ENCODE measurements at places on chromosomes 2 and 18. TPM values are rescaled to one million over a fixed set of nuclear protein-coding genes. Genes with fewer than 3 reads are reported as not detected.

GRCh38 chr2:96574364-96574763 is 37.8 kb downstream of the ARID5A start:
- DNase-seq, result no peak
- no peaks in the 10 kb centered on the region for H3K27me3 ChIP-seq
- H3K4me1 ChIP-seq, result no peaks in the 10 kb centered on the region
- H3K27ac ChIP-seq, result no peak overlapping the region

DNA sequence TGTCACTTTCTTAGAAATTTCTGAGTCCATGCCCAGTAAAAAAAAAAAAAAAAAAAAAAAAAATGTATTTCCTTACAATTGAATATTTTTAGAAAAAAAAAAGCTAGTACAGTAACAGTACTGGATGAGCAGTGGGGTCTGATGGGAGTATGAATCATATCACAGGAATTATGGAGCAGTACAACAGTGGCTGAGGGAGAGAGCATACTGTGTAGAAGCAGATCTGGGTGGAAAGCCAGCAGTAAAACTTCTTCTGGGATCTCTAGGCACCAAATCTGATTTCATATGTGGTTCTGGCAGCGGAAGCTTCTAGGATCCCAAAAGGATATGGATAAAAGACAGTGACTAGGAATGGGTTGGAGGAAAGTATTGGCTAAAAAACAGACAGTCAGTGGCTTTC is 414.9 kb upstream of the FSHR start:
- no peaks in the 10 kb centered on the region for H3K27me3 ChIP-seq
- DNase-seq, result no peak
- no peaks in the 10 kb centered on the region for H3K36me3 ChIP-seq

- no peak for DNase-seq
- no peaks in the 10 kb centered on the region for H3K27me3 ChIP-seq
- no peak overlapping the region for H3K27ac ChIP-seq
- no peaks in the 10 kb centered on the region for H3K36me3 ChIP-seq
These were observed 1432.2 kb upstream of the ACVR2A start for GRCh38 chr2:146412625-146413024.

- H3K36me3 ChIP-seq, result no peaks in the 10 kb centered on the region
- no peak overlapping the region for H3K4me3 ChIP-seq
- no peak for DNase-seq
- no peak overlapping the region for H3K27ac ChIP-seq
- no peaks in the 10 kb centered on the region for H3K4me1 ChIP-seq
These were observed 248.6 kb downstream of the NR4A2 start for GRCh38 chr2:156083763-156084493.

DNA sequence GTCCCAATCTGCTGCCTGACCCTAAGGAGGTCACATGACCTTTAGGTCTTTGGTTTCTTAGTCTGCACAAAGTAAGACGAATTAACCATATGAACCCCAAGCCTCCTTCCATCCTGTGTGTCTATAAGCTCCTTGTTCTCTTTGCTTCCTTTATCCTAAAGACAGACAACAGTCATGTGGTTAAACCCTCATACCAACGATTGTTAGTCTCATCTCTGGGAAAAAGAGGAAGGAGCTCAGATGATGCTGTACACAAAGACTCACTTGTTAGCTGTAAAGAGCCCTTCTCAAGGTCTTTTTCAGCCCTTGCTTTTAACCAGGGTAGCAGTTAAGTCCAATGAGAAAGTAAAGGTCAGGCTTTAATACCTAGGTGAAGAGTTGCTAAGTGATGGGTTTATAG is 443.7 kb downstream of the TNS1 start:
- DNase-seq, result no peak
- H3K36me3 ChIP-seq, result no peaks in the 10 kb centered on the region
- no peaks in the 10 kb centered on the region for H3K27me3 ChIP-seq
- H3K4me1 ChIP-seq, result peaks cover 14% of the 10 kb centered on the region
- no peak overlapping the region for H3K4me3 ChIP-seq

CYP26B1 gene
- 1.5 TPM for total RNA-seq

DNA sequence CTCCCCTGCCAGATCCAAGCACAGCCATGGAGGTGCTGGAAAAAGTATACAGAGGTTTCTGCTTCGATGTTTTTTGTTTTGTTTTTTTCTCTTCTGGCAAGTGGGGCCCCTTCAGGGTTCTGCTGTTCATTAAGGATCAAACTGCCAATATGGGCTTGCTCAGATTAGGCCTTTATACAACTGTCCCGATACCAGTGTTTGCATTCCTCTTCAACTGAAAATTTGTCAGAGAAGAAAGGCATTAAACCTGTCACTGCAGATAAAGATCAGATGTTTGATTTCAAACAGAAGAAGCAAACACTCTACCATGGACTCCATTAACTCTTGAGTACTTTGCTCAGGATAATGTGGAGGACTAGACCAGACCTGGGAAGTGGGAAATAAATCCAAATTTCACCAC is 396.0 kb upstream of the SMIM21 start:
- H3K27me3 ChIP-seq, result peaks cover 13% of the 10 kb centered on the region
- H3K27ac ChIP-seq, result no peak overlapping the region
- no peaks in the 10 kb centered on the region for H3K4me1 ChIP-seq
- no peak for DNase-seq

GRCh38 chr18:55489034-55489986 is 98.7 kb downstream of the TCF4 start:
- no peak overlapping the region for H3K4me3 ChIP-seq
- H3K36me3 ChIP-seq, result no peaks in the 10 kb centered on the region
- H3K27me3 ChIP-seq, result no peaks in the 10 kb centered on the region
- no peak for DNase-seq

DNA sequence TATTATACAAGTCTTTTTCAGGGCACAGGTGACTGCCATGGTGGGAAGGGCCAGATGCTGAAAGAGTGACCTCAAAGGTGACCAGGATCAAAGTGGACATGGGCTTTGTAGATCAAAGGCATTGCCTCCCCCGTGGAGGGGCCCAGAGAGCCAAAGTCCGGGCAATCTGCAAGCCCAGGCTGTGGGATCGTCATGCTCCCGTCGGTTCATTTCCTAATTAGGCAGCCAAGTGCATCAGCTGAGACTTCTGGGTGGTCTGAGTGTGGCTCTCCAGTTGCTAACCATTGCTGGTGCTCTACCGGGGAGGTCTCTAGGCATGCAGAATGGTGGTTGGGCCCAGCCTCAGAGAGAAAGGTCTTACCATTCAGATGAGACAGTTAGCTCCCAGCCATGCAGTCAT is 61.6 kb downstream of the TRIB2 start:
- no peaks in the 10 kb centered on the region for H3K27me3 ChIP-seq
- no peak overlapping the region for H3K27ac ChIP-seq

SNRNP200 gene
- total RNA-seq, result 54.8 TPM

GRCh38 chr18:74081966-74082741 is 65.5 kb downstream of the FBXO15 start:
- H3K4me1 ChIP-seq, result no peaks in the 10 kb centered on the region
- peaks cover 8% of the 10 kb centered on the region for H3K27me3 ChIP-seq
- H3K4me3 ChIP-seq, result no peak overlapping the region
- H3K36me3 ChIP-seq, result no peaks in the 10 kb centered on the region

OBSL1 gene
- total RNA-seq, result 208 TPM

BOK gene
- 2.4 TPM for total RNA-seq

DNA sequence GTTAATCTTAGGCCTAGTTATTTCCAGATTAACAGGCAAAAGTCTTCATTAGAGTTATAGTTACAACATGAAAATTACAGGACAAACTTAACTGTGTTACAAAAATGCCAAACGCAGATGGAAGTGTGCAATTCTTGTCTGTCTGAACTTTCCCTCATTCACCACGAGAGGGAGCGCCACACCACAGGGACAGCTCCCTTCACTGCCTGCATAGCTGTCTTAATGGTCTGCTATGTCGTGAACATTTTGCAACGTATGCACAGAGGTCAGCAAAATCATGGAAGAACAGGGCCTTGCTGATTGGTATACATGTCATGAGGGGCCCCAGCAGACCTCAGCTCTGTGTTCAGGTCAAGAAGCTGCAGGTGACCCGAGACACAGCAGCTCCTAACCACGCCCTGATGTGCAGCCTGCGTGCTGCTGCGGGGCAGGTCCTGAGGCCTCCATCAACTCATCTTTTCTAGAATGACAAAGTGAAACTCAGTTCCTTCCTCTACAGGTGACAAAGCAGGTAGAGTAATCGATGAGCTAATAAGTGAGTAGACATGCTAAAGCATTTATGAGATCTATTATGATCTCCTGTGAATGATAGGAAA is 78.8 kb upstream of the ATP8B1 start:
- H3K27me3 ChIP-seq, result no peaks in the 10 kb centered on the region
- H3K4me3 ChIP-seq, result no peak overlapping the region
- no peak overlapping the region for H3K27ac ChIP-seq
- peak; percentile 37 for DNase-seq
- no peaks in the 10 kb centered on the region for H3K36me3 ChIP-seq

IL1B gene
- total RNA-seq, result 0.27 TPM

GRCh38 chr2:235616885-235617284 is 123.0 kb downstream of the AGAP1 start:
- no peaks in the 10 kb centered on the region for H3K36me3 ChIP-seq
- peak overlapping the region; percentile 74 for H3K27ac ChIP-seq
- no peaks in the 10 kb centered on the region for H3K27me3 ChIP-seq
- peaks cover 43% of the 10 kb centered on the region for H3K4me1 ChIP-seq

RFX8 gene
- total RNA-seq, result not detected

CCNYL1 gene
- 7.6 TPM for total RNA-seq

- no peaks in the 10 kb centered on the region for H3K27me3 ChIP-seq
- H3K4me1 ChIP-seq, result no peaks in the 10 kb centered on the region
- H3K4me3 ChIP-seq, result no peak overlapping the region
- no peak overlapping the region for H3K27ac ChIP-seq
- DNase-seq, result no peak
These were observed 485.5 kb upstream of the ID2 start for GRCh38 chr2:8196316-8196715.

MC5R gene
- not detected for total RNA-seq

CREG2 gene
- not detected for total RNA-seq

DNA sequence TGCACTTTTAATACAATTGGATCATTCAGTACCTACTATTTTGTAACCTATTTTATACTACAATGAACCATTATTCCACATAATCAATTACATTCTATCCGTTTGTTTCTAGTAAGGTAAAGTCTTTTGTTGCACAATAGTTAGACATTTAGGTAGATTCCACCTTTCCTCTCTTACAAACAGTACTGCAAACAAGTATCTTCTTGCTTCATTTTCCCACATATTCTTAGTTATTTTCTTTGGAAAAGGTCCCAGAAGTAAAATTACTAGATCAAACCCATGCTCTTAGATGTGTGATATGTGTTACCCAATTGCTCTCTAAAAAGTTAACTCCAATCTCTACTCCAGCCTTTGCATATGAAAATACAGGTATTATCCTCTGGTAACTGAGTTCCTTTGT is 49.6 kb downstream of the SPIRE1 start:
- H3K27ac ChIP-seq, result no peak overlapping the region
- no peak overlapping the region for H3K4me3 ChIP-seq
- peaks cover 36% of the 10 kb centered on the region for H3K4me1 ChIP-seq
- DNase-seq, result no peak
- no peaks in the 10 kb centered on the region for H3K36me3 ChIP-seq

DNA sequence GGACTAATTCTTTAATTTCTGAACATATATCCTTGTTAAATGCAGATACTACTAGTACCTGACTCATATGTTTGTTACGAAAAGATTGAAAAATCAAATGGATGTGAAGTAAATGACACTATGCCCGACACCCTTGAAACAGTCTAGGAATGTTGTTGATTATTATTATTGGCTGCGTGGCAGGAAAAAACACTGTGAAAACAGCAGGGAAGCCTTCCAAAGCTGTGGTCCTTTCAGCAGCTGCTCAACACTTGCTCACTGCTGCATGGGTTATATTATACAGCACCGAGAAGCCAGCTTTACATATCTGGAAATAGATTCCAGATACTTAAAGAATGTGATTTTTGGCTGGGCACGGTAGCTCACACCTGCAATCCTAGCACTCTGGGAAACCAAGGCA is 26.5 kb downstream of the CRYGD start:
- no peaks in the 10 kb centered on the region for H3K36me3 ChIP-seq
- H3K4me1 ChIP-seq, result peaks cover 14% of the 10 kb centered on the region
- H3K27me3 ChIP-seq, result no peaks in the 10 kb centered on the region
- no peak overlapping the region for H3K27ac ChIP-seq
- no peak overlapping the region for H3K4me3 ChIP-seq

DNA sequence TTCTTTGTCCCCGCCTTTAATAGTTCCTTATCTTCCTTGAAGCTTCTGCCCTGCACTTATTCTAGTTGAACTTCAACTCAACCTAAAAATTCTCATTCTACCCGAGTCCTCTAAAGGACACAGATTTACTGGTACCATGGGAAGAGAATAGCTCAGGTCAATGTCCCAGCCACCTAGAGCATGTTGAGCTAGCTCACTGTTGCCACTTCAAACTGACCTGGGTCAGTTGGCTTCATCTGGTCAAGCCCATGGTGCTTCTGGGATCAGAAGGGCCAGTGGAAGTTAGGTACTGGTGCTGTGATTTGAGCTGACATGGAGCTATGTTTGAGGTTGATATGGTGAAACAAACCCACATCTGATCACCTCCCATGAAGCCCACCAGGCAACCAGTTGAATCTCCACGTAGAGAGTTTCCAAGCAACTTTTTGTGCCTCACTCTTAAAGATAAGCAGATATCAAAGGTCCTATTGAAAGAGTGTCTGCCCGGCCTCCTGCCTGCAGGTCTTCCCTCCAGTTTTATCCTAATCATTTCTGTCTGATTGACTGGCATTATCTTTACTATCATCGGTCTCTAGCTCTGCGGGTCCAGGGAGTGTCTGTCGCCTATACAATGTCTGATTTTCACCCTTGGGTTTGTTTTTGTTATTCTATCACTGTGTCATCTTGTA is 17.2 kb downstream of the GREB1 start:
- peaks cover 6% of the 10 kb centered on the region for H3K4me1 ChIP-seq
- H3K27me3 ChIP-seq, result no peaks in the 10 kb centered on the region
- no peaks in the 10 kb centered on the region for H3K36me3 ChIP-seq
- DNase-seq, result no peak
- no peak overlapping the region for H3K27ac ChIP-seq

- H3K27ac ChIP-seq, result no peak overlapping the region
- no peaks in the 10 kb centered on the region for H3K4me1 ChIP-seq
- H3K27me3 ChIP-seq, result no peaks in the 10 kb centered on the region
- peaks cover 82% of the 10 kb centered on the region for H3K36me3 ChIP-seq
- no peak overlapping the region for H3K4me3 ChIP-seq
- DNase-seq, result no peak
These were observed 8.9 kb downstream of the METTL5 start for GRCh38 chr2:169815849-169816248.

FNDC4 gene
- 1.7 TPM for total RNA-seq

DNA sequence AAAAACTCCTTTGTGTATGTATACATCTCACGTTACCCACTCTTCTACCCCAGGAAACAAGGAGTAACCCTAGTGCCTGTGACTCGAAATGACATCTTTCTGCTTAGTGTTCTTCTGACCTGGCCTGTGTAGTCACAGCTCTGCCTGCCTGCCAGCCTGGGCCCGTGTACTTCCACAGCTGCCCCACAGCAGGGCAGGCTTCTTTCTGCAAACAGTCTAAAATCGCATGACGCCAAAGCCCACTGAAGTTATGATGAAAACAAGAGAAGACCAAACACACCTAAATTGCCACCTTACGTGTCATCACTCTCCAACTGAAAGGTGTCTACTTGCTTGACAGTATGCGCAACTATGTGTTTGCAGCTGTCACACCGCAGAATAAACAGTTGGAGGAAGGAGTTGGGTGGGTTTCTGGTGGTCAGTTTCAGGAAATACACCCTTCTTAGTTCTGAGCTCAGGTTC is 1.5 kb downstream of the GAREM1 start:
- H3K4me1 ChIP-seq, result peaks cover 46% of the 10 kb centered on the region
- H3K27ac ChIP-seq, result peak overlapping the region; percentile 88
- H3K27me3 ChIP-seq, result peaks cover 6% of the 10 kb centered on the region
- peak overlapping the region; percentile 85 for H3K4me3 ChIP-seq

IL36G gene
- total RNA-seq, result not detected

Measured in left ventricle myocardium inferior (tissue), 1 donor.